Activated CD8-positive, alpha-beta T cell treated with anti-CD3 and anti-CD28 coated beads, Interleukin-2, amount 10 ng/mL, durations not matched to agents 7 days and 5 days (primary cell): ENCODE measurements at places on chromosomes 5 and 9. TPM values are rescaled to one million over a fixed set of nuclear protein-coding genes. Genes with fewer than 3 reads are reported as not detected.

Gene TUSC1
- 0.10 TPM for total RNA-seq

Gene SPINK6
- total RNA-seq = not detected

Gene PCDHGC5
- total RNA-seq = not detected

Gene SEMA5A
- not detected for total RNA-seq

Gene HEMGN
- 1.6 TPM for total RNA-seq

Gene BAG1
- 96.3 TPM for total RNA-seq

Gene PCDHGA12
- total RNA-seq = not detected

Gene PAIP1
- total RNA-seq = 36.3 TPM

Gene ARHGEF37
- total RNA-seq = 1.0 TPM
